SJCRH30 (cell line): ENCODE measurements at places on chromosomes 4 and X. TPM values are rescaled to one million over a fixed set of nuclear protein-coding genes. Genes with fewer than 3 reads are reported as not detected.

Gene BGN
- 0.15 and 0.16 TPM in 2 replicates for total RNA-seq

Gene AVPR2
- not detected in 2 replicates for total RNA-seq

Gene RAB40AL
- 0.30 TPM in 1 of 2 replicates, not detected in the other for total RNA-seq

DNA sequence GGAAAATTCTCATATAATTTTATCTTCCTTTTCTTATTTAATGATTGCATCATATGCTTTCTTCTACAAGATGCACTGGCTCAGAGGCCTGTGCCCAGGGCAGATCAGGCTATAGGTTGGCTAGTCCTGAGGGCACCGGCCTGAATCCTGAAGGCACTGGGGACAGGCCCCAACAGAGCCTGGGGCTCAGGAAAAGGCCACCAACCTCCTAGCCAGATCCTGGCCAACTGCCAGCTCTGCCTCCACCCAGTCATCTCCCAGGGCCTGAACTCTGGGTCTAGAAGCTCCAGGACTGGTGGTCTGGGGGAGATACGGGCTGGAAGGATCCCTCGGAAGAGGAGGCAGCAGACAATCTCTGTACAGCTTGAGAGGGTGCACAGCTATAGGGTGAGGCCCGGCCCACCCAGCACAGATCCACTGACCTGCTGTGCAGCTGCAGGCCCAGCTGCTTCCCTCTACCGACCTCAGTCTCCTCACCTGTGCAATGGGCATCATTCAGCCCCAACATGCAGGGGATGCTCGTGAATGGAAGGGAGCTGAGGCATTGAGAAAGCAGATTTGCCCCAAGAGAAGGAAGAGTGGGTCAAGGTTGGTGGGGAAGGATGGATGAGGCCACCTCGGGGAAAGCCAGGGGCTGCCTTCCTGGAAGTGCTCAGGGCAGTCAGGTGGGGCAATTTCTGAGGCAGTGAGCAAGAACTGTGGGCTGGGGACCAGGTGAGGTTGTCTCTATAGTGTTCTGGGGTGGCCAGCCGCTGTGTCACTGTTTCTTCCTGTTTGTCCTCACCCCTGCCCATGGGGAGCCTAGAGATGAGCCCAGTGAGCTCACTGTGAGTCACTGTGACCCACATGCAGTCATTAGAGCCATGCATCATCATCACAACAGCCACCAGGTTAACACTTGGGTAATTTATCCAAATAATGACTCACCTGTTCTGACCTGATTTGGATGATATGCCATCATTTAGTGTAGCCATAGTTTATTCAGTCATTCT is 22.4 kb upstream of the XAGE2 start:
- no peaks in the 10 kb centered on the region for H3K27me3 ChIP-seq
- H3K4me3 ChIP-seq: no peak overlapping the region

DNA sequence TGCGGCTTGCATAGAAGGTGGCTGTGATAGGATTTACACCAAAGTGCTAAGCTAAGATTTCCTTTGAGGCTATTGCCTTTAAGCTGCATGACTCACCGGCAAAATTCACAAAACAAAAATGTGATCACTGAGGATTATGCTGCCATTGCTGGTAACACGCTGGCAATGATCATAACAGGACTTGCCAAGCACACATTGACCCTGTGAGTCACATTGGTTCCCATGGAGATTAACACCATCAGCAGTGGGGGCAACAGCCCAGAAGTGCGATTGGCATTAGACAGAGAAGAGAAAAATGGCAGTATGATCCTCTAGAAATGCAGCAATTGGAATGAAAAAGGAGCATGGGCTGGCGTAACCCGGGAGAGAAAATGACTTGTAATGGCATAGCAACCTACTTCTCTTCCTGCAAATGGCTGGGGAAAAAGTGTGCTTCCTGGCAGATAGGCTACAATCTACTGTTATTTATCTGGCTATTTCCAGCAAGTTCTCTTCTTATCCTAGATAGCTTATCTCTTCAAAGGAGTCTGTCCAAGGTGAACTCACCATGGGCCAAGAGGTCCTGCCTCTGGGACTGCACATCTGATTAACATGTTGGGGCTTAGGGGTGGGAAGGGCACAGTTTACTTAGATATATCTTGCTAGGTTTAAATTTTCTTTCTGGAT is 314.2 kb upstream of the IGFBP7 start:
- H3K27me3 ChIP-seq: no peaks in the 10 kb centered on the region
- no peak overlapping the region for H3K27ac ChIP-seq
- no peak overlapping the region for H3K4me3 ChIP-seq
- DNase-seq: peak; percentile 7

Gene DSPP
- total RNA-seq: 0.03 and 0.06 TPM in 2 replicates

Gene FATE1
- total RNA-seq: 0.28 TPM in 1 of 2 replicates, not detected in the other

DNA sequence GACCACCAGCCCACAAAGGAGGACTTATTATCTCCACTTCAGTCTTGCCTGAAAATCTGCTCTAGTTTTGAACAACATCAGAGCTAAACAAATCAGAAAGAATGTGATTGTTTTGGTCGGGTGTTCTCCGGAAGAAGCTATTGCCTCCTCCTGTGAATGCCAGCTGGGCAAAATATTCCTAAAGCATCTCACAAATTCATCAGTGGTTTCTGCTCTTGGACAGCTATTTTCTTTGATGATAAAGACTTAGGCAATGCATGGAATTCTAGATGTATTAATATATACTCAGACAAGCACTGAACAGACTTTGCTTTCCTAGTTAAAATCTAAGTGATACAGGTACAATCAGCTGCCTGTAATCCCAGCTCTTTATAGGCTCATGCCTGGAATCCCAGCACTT is 71.8 kb downstream of the ASMT start:
- DNase-seq: no peak
- H3K27me3 ChIP-seq: no peaks in the 10 kb centered on the region
- H3K36me3 ChIP-seq: no peaks in the 10 kb centered on the region
- no peak overlapping the region for H3K4me3 ChIP-seq
- no peaks in the 10 kb centered on the region for H3K4me1 ChIP-seq

DNA sequence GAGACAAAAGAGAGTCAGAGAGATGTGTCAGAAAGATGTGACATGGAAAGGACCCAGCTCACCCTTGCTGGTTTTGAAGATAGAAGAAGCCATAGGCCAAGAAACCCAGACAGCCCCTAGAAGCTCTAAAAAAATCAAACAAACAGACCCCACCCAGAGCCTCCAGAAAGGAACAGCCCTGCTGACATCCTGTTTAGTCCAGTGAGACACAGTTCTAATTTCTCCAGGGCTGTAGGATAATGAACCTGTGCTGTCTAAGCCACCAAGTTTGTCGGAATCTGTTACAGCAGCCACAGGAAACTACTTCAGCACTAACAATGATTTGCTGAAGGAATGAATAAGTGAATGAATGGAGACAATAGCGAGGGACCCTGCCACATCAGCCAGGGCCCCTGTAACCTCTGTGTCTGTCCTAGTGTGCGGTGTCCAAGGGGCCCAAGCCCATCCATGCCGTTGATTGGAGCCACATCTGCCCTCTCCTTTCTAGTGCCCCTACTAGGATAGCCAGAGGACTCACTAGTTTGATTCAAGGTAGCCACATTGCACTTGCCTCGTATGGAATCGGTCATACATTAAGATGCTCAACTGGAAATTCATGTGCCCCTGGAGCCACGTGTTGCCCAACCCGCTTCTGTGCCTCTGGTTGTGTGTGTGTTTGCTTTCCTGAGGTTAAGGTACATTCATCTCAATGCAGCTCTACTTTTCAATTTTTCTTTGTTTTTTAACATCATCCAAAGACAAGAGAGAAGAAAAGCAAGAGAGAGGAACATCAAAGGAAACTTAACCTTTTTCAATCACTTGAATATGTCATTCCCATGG is 32.5 kb upstream of the SLC2A9 start:
- peaks cover 15% of the 10 kb centered on the region for H3K4me1 ChIP-seq
- no peak overlapping the region for H3K4me3 ChIP-seq
- no peaks in the 10 kb centered on the region for H3K36me3 ChIP-seq
- H3K27me3 ChIP-seq: no peaks in the 10 kb centered on the region

GRCh38 chr4:83318666-83319065 is 16.0 kb downstream of the HPSE start:
- H3K27ac ChIP-seq: no peak overlapping the region
- H3K4me1 ChIP-seq: no peaks in the 10 kb centered on the region

- peaks cover 5% of the 10 kb centered on the region; the same call in 1 of the 2 replicates for H3K27me3 ChIP-seq
- no peaks in the 10 kb centered on the region for H3K4me1 ChIP-seq
- no peak overlapping the region for H3K27ac ChIP-seq
- no peaks in the 10 kb centered on the region for H3K36me3 ChIP-seq
- H3K4me3 ChIP-seq: no peak overlapping the region
- no peak for DNase-seq
Measured at GRCh38 chr4:71235311-71236201, 103.3 kb upstream of the SLC4A4 start.

Gene EDA
- total RNA-seq: 0.71 and 1.6 TPM in 2 replicates

DNA sequence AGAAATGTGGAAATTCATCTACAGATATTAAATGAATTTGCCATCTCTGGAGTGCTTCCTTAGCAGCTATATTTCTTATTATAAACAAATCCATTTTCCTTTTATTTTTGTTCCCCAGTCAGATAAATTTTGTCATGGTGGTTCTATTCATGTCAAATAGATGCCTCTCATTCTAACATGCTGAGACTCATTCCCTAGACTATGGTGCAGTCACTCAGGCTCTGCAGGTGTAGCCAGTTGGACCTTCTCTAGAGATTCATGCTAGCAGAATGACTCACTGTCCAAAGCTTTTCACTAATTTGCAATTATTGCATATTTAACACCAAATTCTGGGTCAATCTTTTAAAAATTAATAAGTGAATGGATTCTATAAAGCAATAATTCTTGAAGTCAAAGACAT is 1392.7 kb downstream of the PCDH7 start:
- no peak overlapping the region for H3K27ac ChIP-seq
- no peak for DNase-seq
- no peaks in the 10 kb centered on the region for H3K4me1 ChIP-seq
- H3K36me3 ChIP-seq: no peaks in the 10 kb centered on the region
- no peak overlapping the region for H3K4me3 ChIP-seq
- H3K27me3 ChIP-seq: no peaks in the 10 kb centered on the region

GRCh38 chrX:45003085-45003484 is 130.1 kb downstream of the KDM6A start:
- no peak overlapping the region for H3K27ac ChIP-seq
- H3K4me1 ChIP-seq: no peaks in the 10 kb centered on the region
- H3K36me3 ChIP-seq: no peaks in the 10 kb centered on the region

- H3K36me3 ChIP-seq: no peaks in the 10 kb centered on the region
- no peak overlapping the region for H3K27ac ChIP-seq
- H3K27me3 ChIP-seq: no peaks in the 10 kb centered on the region
Measured at GRCh38 chrX:129318375-129318774, 204.9 kb downstream of the SMARCA1 start.

DNA sequence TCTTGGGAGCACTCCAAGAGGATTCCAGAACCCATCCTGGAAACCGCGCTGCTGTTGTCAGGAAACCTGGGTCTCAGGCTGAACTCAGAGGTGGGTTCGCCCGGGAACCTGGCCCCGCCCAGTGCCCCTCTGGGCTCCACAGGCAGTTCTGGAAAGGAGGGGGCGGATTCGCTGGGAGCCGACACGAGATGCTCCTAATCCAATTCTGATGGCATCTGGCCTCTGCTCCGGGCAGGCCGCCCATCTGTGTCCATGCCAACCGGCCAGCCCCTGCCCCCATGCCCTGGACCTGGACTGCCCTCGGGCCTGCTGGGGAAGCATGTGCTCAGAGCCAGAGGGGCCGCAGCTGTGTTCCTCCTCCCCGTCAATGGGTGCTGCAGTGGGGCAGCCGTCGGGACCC is 21.0 kb downstream of the ATP2B3 start:
- no peak overlapping the region for H3K4me3 ChIP-seq
- H3K27me3 ChIP-seq: peaks cover 4% of the 10 kb centered on the region; the same call in 1 of the 2 replicates
- peaks cover 10% of the 10 kb centered on the region for H3K4me1 ChIP-seq
- DNase-seq: no peak
- no peak overlapping the region for H3K27ac ChIP-seq

Gene DCAF8L1
- not detected in 2 replicates for total RNA-seq

GRCh38 chr4:102843273-102843672 is 15.9 kb upstream of the UBE2D3 start:
- H3K27me3 ChIP-seq: no peaks in the 10 kb centered on the region
- no peak overlapping the region for H3K4me3 ChIP-seq
- no peak overlapping the region for H3K27ac ChIP-seq
- H3K4me1 ChIP-seq: no peaks in the 10 kb centered on the region

DNA sequence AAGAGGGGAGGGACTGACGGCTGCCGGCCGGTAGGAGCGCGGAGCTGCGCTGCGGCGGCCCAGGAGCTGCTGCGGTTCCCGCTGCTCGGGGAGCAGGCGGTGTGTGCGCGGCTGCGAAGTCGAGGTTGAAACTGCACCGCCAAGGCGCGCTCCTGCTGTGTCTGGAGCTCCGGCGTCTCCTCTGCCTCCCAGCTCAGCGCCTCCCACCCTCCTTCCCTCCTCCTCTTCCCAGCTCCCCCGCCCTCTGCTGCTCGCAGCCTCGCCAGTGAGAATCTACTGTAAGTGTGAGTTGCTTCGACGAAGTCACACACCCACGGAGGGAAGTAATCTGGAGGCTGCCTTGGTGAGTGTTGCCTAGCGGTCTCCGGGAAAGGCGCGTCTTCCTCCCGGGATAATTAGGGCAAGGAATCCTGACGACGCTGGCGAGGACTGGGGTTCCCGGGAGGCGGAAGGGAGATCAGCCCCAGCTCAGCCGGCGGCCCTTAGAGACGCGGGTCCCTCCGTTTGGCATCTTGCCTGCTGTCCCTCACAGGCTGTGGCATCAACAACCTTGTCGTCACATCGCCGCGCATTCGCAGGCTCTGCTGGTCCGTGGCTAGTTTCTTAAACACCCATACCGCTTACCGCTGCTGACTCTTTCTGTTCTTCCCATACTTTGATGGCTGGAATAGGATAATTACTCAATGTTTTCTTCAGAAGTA is at the start of gene EPHA5:
Gene EPHA5 (minus strand): TSS at position 159 of the 701 bp plus-strand sequence. CDS start 747 bp downstream, outside the sequence.
- H3K4me3 ChIP-seq: peak within 1 kb of the TSS; percentile 64
- H3K4me1 ChIP-seq: no peaks in the 10 kb centered on the region; the same call in 1 of the 2 replicates
- DNase-seq: peak; percentile 92

DNA sequence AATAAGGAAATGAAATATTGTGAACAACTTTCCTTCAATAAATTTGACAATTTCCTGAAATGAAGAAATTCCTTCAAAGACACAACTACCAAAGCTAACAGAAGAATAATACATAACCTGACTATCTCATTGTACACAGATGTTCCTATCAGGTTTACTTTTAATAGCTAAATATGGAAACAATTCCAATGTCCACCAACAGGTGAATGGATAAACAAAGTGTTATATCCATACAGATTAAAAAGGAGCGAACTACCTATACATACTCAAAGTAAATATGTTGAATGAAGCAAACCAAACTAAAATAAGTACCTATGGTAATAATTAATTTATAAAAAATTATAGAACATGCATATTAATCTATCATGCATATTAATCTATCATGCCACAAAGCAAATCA is 554.9 kb downstream of the PPP4R3C start:
- H3K4me3 ChIP-seq: no peak overlapping the region
- H3K4me1 ChIP-seq: peaks cover 7% of the 10 kb centered on the region; the same call in 1 of the 2 replicates
- H3K27me3 ChIP-seq: no peaks in the 10 kb centered on the region

Gene ATP2B3
- total RNA-seq: 0.05 and 0.06 TPM in 2 replicates

DNA sequence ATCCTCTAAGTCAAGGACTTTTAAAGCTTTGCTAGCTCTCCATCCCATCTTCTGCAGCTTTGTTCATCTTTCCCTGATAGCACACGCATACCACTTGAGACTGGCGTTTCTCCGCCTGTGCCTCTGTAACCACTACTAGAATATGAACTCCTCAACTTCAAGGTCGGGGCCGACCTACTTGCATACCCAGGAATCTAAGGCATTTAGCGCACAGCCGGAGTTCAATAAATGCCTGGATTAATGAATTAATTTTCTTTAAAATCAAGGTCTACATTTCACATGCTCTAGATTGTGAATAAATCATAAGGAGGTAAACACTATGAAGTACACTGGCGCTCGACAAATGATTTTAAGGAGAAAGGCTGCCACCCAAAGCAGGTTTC is 89.3 kb downstream of the HNRNPD start:
- H3K27ac ChIP-seq: no peak overlapping the region
- peaks cover 8% of the 10 kb centered on the region; the same call in 1 of the 2 replicates for H3K4me1 ChIP-seq
- H3K27me3 ChIP-seq: peaks cover 5% of the 10 kb centered on the region; the same call in 1 of the 2 replicates
- peak overlapping the region; percentile 53 for H3K4me3 ChIP-seq
- DNase-seq: peak; percentile 27
- H3K36me3 ChIP-seq: no peaks in the 10 kb centered on the region
